Cardiac muscle cell (in vitro differentiated cells and primary cell): ENCODE measurements at places on chromosomes 2 and 18.

GRCh38 chr2:10085043-10085667 lies 4.9 kb upstream of the CYS1 start:
- no peak for DNase-seq

- DNase-seq, result no peak
These were observed 212.8 kb downstream of the STK39 start for GRCh38 chr2:168034616-168035015.

- peak; percentile 32 for DNase-seq
These were observed 25.4 kb upstream of the SLC66A3 start for GRCh38 chr2:11129598-11130449.

GRCh38 chr2:97911206-97911921 lies 84.4 kb downstream of the TMEM131 start:
- no peak for DNase-seq

GRCh38 chr2:119574108-119574815 lies 30.0 kb downstream of the CFAP221 start:
- no peak for DNase-seq

DNA sequence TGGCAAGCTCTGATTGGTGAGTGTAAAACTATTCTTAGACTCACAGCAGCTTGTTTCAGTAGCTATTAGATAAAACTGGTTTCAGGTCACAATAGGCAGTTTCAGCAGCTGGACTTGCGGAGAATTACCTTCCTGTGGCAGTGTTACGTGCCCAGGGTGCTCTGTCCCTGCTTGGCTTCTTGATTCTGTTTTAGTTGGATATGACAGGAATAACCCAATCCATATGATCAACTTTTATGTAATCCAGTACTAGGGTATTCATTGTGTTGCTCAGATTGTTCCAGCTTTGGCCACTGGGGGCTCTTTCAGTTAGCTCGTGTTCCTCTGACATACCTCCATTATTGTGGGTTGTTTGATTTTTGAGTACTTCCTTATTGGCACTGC lies 43.1 kb downstream of the INPP4A start:
- no peak for DNase-seq
